NB4 (cell line): ENCODE measurements at places on chromosomes 2 and 18.

DNA sequence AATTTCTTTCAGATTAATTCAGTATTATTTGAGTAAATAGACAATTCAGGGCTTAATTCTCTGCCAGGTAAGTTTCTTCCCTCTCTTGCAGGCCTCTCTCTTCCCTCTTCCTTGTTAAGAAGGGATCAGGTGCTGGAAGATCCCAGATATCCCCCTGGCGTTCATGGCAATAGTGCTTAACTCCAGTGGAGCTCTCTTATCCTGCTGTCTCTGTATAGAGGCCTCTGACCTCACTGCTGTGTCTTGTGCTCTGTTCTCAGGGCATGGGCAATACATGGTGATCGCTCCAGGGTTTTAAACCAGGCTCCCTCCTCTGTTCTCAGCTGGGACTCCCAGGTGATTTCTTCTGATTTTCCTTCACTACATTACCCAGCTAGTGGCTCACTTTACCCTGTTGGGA, 226.8 kb downstream of the MC4R start:
- peak; percentile 33 for DNase-seq

DNA sequence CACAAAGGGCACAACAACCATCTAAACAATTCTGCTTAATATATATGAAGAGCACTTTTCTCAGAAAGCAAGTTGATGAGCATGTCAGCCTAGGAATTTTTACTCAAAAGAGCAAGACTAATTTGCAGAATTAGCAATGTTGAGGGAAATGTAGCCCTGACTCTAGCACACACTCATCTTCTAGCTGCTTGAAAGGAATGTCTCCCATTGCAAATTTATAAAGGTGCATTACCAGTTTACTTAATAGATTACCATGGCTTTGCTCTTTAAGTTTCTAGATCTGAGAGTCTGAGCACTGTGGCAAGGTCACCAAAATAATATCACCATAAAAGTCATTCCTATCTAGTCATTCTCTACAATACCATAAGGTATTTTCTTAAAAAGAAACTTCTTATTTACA, 40.8 kb downstream of the USP40 start:
- no peak for DNase-seq

DNA sequence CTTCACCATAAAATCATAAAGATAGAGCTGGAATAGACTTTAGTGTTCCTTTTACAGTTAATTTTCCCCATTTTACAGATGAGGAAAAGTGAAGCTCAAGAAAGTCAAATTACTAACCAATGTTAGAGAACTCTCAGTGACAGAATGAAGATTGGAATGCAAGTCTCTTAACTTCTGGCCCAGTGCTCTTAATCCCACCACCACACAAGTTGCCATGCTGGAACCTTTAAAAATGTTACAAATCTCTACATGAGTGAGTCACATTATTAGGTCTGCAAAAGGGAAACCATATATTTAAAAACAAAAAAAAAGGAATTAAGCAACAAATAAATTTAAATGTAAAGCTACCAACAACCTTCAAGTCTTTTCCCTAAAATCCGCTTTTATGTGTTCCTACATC, 3.5 kb downstream of the NCKAP1 start:
- DNase-seq = no peak

- DNase-seq = no peak
Measured at GRCh38 chr2:26723991-26724750, 31.6 kb downstream of the KCNK3 start.

DNA sequence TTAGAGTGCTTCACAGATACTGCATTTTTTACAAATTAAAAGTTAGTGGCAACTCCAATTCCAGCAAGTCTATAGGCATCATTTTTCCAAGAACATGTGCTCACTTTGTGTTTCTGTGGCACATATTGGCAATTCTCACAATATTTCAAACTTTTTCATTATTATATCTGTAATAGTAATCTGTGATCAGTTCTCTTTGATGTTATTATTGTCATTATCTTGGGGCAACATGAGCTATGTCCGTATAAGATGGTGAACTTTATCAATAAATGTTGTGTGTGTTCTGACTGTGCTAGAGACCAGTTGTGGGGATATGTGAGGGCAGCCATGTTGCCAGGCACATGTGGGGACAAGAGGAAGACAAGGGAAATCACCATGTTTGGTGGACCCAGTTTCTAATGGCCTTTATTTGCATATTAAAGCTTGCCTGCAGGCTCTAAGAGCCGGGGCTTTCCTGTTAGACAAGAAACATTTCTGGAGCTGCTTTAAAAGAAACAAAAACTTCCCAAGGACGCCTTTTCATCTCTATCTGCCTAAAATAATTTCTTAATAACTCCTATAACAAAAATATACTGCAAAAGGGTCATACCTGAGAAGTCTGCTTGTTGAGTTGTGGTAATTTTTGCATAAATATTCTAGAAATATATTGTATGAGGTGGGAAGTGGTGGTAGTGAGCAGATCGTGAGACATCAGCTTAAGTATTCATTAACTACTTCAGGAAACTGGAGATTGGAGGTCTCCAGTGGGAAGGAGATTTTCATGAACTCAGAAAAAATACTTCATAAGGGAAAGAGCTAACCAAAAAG, 37.2 kb downstream of the KYNU start:
- no peak for DNase-seq

GRCh38 chr2:233079473-233079877, 19.3 kb downstream of the INPP5D start:
- no peak for DNase-seq

GRCh38 chr2:5315041-5315440, 377.1 kb upstream of the SOX11 start:
- DNase-seq = no peak

- DNase-seq = peak; percentile 55
Measured at GRCh38 chr2:185208261-185208660, 530.3 kb upstream of the FSIP2 start.

- DNase-seq = peak; percentile 42
Measured at GRCh38 chr2:142300517-142300916, 169.7 kb upstream of the LRP1B start.

GRCh38 chr2:240864475-240864874, 4.1 kb upstream of the AGXT start:
- no peak for DNase-seq

DNA sequence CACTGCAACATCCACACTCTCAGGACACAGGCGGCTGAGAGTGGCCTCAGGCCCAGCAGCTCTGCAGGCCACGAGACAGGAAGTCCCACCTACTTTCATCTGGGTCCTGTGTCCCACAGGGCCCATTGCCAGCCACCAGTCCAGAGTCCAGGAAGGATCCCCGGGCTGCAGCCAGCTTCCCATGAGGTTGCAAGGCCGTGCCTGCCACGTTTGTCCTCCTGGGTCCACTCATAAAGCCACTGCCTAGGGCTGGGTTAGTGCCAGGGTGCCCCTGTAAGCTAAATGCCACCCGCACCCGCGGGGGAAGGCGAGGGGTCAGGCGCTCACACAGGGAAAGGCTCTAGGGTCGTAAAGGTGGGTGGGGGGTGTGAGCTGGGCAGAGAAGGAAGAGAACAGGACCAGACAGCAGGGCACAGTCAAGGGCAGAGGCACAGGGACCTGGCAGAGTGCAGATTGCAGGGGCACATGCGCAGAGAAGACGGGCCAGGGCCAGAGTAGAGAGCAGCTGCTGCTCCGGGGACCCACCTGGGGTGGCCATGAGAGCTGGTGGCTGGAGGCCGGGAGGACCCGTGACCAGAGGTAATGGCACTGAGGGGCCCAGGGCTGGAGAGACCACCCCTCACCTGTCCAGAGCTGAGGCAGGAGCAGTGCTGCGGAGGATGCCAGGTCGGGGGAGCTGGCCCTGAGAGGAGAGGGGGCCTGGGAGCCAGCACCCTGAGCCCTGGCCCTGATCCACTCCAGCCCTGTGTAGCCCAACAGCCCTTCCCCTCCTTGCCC, 8.0 kb downstream of the AGXT start:
- DNase-seq = no peak

- DNase-seq = peak; percentile 25
Measured at GRCh38 chr18:37294951-37295350, 270.6 kb downstream of the CELF4 start.

- no peak for DNase-seq
Measured at GRCh38 chr2:50196775-50197480, 835.0 kb downstream of the NRXN1 start.

GRCh38 chr2:78218066-78218465, 695.9 kb upstream of the LRRTM4 start:
- DNase-seq = no peak

DNA sequence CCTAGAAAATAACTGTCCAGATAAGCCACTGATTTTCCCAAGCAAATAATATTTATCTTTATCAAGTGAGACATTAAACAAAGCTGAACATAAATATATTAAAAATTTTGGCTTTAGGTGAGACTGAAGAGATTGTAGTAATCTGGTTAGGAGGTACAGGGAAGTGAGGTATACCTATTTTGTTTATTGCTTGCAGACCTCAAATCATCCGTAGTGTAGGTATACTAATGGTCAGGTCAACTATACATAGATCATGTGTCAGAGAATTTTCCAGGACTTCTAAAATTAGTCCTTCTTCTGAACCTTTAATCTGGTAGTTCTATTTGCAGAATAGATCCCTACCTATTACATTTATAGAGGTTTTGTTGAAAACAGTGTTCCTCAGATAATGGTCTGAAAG, 41.5 kb downstream of the SP140 start:
- DNase-seq = no peak

GRCh38 chr2:141048951-141049350, 1081.9 kb downstream of the LRP1B start:
- DNase-seq = no peak

DNA sequence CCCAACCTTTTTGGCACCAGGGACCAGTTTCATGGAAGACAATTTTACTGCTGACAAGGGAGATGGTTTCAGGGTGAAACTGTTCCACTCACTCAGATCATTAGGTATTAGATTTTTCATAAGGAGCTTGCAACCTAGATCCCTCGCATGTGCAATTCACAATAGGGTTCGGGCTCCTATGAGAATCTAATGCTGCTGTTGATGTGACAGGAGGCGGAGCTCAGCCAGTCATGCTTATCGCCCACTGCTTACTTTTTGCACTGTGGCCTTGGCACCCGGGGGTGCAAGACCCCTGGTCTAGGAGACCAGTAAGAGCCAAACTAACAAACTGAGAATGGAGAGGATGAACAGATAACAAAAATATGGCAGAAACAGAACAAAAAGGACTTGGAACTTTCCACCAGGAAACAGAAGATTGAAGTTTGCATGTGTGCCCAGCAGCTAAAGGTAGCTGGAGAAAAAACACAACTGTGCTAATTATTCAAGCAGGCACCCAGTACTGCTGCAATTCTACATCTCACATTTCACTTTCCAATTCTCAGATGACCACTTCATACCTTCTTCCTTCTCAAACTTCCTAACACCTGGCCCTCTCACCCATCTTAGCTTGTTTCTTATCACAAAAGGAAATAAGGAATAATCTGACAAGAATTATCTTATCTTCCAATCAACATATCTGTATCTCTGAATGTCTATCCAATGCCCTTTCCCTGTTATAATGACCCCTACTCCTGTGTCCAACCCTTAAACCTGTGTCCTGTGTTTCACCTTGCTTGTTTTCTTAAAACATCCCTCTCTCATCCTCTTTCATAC, 24.8 kb downstream of the SP3 start:
- no peak for DNase-seq

- DNase-seq = no peak
Measured at GRCh38 chr2:110999626-111000025, 121.1 kb upstream of the BCL2L11 start.

GRCh38 chr2:73359915-73360697, 25.5 kb upstream of the ALMS1 start:
- DNase-seq = peak; percentile 7

DNA sequence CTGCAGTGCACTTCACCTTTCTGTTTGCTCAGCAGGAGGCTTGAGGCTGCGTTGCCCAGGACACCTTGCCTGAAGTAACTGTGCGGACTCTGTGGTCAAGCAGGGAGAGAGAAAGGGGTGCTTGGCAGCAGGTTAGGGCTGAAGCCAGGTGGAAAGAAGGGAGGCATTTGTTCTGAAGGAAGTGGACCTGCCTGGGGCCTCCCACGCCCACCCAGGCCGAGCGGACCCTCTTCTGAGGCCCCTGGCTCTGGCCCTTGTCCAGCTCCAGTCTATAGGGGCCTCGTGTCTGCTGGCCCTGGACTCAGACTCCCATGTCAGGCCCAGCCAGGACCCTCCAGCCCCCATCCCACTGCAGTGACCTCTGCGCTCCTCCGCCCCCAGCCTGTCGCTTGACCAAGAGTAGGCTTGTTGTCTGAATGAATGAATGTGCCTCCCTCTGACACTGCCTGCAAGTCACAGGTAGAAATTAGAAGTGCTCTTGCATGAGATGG, 2.5 kb downstream of the SNED1 start:
- DNase-seq = no peak

GRCh38 chr2:161981679-161982250, 92.2 kb downstream of the DPP4 start:
- no peak for DNase-seq

DNA sequence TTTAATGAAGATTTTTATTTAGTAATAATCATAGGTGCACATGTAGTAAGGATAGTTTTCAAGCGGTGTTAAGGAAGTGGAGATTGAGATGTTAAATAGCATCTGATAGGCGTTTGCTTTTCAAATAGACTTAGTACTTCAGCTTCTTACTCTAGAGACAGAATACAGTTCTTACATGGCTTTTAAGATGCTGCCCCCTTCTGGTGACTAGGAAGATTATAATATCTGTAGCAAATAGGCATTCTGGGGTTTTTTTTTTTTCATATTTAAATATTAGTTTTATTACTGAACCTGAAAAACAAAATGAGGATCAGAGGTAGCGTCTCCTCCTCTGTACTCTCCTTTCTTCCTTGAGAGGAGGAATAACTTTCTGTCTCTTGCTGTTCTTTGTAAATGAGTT, 100.2 kb downstream of the AGAP1 start:
- DNase-seq = peak; percentile 81

- no peak for DNase-seq
Measured at GRCh38 chr2:57828221-57828620, 218.4 kb upstream of the VRK2 start.

- no peak for DNase-seq
Measured at GRCh38 chr18:75915941-75916623, 488.6 kb upstream of the SMIM21 start.

DNA sequence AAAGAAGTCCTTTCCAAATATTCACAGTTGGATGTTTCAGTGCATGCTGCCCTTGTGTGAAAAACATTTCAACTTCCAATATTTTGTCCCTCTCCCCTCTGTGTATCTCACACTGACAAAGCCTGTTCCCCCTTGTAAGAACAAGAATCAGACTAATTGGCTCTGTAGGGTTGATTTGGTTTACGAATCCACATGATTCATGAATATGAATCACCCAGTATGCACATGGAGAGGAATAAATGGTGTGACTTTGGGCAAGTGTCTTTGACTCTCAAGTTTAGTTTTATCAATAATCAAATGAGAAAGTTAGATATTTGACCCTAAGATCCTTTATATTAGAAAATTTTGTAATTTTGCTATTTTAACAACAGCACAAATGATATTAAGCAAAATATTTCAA, 9.3 kb upstream of the CDH20 start:
- DNase-seq = no peak

- no peak for DNase-seq
Measured at GRCh38 chr2:203543898-203544328, 8.8 kb upstream of the RAPH1 start.

GRCh38 chr2:138507267-138507666, 5.7 kb downstream of the SPOPL start:
- no peak for DNase-seq
